ENCODE measurements at places on chromosomes 2 and 18.

DNA sequence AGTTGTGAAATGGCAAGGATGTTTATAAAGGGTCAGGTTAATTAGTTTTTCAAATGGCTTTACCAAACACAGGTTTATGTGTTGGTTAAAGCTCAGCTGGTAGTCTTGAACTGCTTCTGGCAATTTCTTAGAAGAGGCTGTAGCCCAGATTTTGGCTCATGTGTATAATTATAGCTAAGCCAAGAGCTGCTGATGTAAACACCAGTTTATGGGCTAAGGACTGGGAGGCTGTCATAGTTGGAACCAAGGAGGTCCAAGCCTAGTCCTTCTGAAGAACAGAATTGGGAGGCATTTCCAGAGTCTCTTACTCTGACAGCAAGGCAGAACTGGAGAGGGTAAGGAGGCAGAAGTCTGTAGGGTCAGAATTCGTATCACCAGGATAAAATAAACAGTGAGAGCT, 25.4 kb downstream of the UBE2E3 start:
- no peak for DNase-seq

- no peak for DNase-seq
Observed at GRCh38 chr18:34709104-34709503, 994 bp upstream of the DTNA start.

DNA sequence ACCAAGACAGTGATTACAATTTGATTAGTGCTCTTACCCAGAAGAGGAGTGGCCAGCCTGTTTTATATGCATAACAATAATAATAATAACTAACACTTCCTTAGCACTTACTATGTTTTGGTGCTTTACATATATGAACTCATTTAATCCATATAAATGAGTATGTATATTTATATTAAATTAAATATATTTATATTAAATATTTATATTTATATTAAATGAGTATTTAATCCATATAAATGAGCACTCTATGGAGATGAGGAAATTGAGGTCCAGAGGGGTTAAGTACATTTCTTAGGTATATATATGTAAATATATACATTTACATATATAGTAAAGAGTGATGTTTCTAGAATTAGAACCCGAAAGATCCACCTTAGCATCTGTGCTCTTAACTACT, 673.9 kb upstream of the ACVR2A start:
- DNase-seq, result no peak

DNA sequence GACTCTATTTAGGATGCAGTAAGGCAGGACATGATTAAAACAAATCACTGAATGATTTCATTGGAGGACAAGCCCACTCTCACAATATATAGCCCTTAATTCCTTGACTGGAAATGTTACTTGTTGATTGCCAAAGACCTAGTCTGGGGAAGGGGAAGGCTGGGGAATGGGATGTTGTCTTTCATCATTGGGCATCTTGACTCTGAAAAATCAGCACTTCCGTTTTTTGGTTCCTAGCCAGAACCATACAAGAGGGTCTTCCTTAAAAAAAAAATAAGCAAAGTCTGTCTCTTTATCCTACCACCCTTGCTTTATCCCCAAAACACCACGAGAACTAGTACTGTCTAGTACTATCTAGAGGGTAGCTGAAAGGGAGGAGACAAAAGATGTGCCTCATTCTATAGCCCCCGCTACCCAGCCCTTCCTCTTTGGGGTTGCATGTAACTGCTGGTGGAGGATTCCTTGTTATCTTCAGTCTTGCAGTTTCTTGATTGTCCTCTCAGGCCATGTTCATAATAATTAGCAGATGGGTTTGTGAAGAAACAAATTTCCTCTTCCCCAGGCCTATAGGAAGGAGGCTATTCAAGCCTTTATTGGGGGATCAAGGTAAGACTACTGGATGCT, 55.8 kb downstream of the NEMP2 start:
- DNase-seq, result no peak

GRCh38 chr2:8285081-8285480, 396.8 kb upstream of the ID2 start:
- no peak for DNase-seq

DNA sequence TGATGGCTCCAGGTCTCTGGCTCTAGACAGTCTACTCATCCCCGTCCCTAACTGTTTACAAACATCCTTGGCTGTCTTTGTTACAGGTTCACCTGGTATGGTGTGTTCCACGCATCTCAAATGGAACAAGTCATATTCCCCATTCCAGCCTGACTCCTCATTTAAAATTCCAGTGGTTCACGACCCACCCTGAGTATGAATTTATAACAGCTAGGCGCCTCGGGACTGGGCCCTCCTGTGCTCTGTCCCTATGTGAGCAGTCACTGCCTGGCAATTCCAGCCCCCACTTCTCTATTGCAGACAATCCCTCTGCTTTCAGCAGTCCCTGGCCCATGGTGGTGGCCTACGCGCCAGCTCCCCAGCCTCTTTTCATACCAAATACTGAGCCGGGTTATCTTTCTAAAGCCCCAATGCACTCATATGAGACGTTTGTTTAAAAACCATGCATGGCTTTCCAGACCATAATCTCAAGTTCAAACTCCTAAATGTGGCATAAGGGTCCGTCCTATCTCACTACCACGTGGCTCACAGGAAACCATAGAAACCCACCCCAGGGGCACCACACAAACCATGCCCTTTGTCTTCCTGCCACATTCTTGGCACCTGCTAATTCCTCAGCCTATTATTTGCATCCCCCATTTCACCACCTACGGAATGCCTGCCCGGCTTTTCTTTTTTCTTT, 1.6 kb downstream of the SERPINB8 start:
- DNase-seq, result no peak

- DNase-seq, result no peak
Observed at GRCh38 chr2:28445448-28446258, 50.2 kb upstream of the PLB1 start.

GRCh38 chr2:144511226-144511810, 8.6 kb downstream of the ZEB2 start:
- DNase-seq, result no peak

DNA sequence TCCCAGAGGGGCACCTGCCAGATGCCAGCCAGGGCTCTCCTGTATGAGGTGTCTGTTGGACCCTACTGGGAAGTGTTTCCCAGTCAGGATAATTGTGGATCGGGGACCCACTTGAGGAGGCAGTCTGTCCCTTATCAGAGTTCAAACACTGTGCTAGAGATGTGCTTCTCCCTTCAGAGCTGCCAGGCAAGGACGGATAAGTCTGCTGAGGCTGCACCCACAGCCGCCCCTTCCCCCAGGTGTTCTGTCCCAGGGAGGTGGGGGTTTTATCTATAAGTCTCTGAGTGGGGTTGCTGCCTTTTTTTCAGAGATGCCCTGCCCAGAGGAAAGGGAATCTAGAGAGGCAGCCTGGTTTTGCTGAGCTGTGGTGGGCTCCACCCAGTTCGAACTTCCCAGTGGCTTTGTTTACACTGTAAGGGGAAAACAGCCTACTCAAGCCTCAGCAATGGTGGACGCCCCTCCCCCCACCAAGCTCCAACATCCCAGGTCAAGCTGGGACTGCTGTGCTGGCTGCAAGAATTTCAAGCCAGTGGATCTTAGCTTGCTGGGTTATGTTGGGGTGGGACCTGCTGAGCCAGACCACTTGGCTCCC, 324.0 kb upstream of the SETBP1 start:
- DNase-seq, result no peak

GRCh38 chr2:79511320-79511951, 1.4 kb upstream of the CTNNA2 start:
- no peak for DNase-seq

DNA sequence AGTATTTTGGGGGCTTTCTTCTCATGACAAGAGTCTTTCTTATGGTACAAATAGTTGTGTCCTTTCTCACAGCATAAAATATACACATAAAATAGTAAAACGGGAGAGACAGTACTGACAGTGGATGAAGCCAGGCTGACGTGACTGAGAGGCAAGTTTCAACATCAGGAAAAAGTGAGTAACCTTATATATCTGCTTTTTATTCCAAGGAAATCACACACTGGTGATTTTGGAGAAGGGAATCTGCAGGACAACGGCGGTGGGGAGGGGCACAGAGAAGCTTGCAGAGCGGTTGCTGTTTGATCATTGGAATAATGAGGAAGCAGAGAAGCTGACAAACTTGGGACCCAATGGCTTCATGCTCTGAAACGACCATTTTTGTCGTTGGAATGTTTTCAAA, 130.6 kb upstream of the ZNF236 start:
- DNase-seq, result no peak

DNA sequence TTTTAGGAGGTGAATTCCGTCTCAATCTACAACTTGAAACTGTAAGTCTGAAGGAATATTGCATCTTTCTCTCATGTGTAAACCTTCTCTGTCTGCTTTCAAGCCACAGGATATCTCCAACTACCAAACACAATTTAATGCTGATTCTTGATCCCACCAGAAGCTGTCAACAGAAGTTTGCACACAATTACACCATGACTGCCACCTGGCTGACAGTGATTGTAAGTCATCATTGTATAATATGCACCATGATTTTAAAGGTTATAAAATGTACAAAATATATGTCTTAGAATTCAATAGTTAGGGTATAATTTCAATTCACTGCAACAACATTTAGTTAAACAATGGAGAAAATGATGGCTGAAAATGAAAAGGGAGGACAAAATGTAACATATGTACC, 18.4 kb downstream of the PREPL start:
- DNase-seq, result no peak

- no peak for DNase-seq
Observed at GRCh38 chr2:127953849-127954248, 68.1 kb upstream of the AMMECR1L start.

- no peak for DNase-seq
Observed at GRCh38 chr18:10514082-10514481, 11.7 kb upstream of the NAPG start.

GRCh38 chr18:69854455-69854854, 93.2 kb downstream of the CD226 start:
- no peak for DNase-seq

GRCh38 chr2:126979039-126980003, 80.6 kb downstream of the TEX51 start:
- no peak for DNase-seq

DNA sequence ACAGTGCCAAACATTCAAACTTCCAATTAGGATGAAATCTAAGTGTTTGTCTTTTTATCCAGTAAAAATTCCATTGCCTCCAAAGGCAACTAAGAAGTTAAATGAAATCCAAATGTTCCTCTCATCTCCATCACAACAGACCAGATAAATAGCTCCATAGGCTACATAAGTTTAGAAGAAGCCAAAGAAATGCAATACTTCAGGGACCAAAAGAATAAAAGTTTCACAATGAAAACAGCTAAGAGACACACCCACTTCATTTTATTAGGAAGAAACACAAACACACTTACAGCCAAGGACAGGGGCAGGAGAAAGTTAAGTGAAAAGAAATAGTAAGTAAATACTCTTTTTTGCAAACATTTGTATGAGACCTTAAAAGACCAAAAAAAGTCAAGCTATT, 88.5 kb upstream of the CCDC150 start:
- no peak for DNase-seq

- DNase-seq, result no peak
Observed at GRCh38 chr2:234257859-234258561, 207.5 kb downstream of the SPP2 start.

GRCh38 chr2:198232281-198232680, 427.9 kb downstream of the PLCL1 start:
- DNase-seq, result no peak

GRCh38 chr2:225083276-225083675, 41.0 kb upstream of the DOCK10 start:
- no peak for DNase-seq

- DNase-seq, result no peak
Observed at GRCh38 chr18:51490860-51491259, 293.4 kb upstream of the MEX3C start.

DNA sequence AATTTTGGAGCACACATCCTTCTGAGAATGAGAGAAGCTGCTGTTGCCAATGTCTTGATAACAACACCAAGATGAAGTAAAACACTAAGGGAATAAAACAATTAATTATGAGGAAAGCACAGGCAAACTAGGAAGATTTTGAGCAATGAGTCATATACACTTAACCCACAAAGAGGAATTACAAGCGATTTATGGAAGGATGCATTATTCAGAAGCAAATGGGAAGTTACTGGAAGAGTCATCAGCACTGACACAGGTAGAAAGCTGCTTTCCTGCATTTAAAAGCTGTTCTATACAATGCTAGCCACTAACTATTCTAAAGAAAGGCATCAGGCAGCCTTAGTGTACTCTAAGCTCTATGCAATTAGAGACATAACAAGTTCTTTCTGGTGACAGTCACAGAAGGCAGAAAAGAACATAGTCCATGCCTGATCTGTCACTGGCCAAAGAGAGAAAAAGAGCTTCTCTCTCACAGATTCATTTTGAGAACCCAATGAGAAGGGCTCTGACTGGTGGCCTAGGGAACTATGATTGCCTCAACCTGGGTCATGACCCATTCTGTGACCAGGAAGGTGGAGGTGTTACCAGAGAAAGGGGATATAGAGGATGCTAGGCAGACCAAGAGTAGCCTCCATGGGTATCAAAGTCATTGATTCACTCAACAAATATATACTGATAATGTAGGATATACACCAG, 45.4 kb downstream of the M1AP start:
- no peak for DNase-seq

DNA sequence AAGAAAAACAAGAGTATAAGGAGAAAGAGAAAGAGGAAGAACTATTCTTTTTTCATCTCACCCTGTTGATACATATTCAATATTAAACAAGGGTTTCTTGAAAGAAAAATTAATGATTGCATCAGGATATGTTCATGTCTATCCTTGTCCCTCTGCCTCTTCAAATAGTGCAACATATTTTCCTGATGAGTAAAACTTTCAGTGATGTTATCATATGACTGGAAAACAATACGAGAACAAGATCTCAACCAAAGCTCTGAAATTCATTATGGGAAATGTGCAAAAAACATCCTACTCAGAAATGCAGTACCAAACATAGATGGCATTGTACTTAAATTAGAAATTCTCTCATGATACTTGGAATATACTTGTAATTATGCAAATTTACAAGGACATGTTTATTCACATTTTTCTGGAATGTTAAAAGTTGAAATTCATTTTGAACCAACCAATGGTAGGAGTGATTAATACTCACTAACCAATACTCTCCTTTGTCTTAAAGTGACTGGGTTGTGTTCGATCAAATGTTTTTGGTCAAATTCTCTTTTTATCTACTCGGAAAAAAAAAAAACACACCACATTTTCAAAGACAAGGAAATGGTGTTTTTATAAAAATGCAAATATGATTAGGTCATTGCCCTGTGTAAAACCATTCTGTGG, 148.9 kb upstream of the GULP1 start:
- DNase-seq, result no peak

DNA sequence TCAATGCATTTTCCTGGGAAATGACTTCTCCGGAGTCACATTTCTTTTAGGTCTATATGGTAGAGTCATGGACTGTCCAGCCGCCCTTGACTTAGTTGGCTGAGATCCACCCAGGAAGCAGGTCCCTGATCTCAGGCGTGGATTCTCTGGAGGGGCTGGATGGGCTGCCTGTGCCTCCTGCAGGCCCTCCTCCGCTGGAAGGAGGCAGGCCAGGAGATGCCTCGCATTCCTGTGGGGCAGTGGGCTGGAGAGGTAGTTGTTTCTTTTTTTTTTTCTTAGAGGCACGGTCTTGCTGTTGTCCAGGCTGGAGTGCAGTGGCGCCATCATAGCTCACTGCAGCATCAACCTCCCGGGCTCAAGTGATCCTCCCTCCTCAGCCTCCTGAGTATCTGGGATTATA, 129.0 kb upstream of the MYCN start:
- no peak for DNase-seq
